ENCODE measurements at places on chromosomes 1 and 21.

DNA sequence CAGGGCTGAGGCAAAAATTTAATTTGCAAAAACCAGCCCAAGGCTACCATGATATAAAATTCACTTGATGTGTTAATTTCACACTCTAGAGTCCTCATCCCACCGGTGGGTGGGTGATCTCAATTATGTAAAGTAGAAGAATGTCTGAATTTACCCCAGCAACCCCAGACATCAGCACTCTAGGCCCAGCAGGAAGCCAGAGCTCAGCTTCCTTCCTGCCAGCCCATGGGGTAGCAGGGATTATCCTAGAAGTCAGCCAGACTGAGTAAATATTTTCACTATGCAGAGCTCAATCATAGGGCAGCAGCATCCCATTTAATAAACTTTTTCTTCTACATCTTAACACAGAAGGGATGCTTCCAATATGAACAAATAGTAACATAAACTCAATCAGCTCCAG is 71.0 kb downstream of the SIPA1L2 start:
- no peak for DNase-seq

- DNase-seq: no peak
Measured at GRCh38 chr1:5978452-5978851, 13.8 kb downstream of the NPHP4 start.

DNA sequence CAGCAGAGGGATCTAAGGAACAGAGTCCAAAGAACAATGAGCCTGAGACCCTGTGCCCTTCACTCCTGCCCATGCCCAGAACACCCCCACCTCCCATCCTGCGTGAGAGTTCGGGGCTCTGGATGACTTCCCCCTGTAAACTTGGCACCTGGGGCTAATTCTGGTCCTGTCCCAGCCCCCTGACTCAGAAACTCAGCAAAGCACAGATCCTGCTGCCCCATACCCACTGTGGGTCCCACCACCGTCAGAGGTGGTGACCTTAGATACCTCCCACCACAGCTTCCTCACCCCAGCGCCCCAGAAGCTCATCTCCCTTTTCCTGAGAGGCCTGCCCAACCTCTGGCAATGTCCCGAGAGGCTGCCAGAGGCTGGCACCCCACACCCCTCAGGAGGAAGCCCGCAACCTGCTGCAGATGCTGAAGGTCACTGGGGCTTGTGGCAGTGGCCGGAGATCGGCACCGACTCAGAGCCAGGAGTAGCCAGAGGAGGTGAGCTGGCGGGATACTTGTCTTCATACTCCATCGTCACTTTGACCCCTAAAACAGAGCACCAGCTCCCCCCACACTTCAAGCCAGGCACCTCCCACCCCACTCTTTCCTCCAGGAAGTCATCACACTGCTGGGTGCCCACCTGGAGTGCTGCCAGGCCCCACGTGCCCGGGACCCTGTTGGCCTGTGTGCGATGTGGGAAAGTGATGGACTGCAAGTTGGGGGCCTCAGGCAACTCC is 111.6 kb upstream of the IFFO2 start:
- DNase-seq: no peak

- DNase-seq: no peak
Measured at GRCh38 chr1:234538930-234539649, 60.1 kb upstream of the TARBP1 start.

GRCh38 chr1:64631346-64632034 is 113.4 kb upstream of the RAVER2 start:
- DNase-seq: no peak

GRCh38 chr1:112370996-112371395 is 25.0 kb upstream of the CTTNBP2NL start:
- no peak for DNase-seq

- DNase-seq: peak; percentile 75
Measured at GRCh38 chr1:248924696-248925532, 18.9 kb downstream of the PGBD2 start.
